ENCODE measurements at places on chromosomes 2 and 18.
A peak's percentile ranks its signal among the peaks of the same experiment; 100 is the strongest.

DNA sequence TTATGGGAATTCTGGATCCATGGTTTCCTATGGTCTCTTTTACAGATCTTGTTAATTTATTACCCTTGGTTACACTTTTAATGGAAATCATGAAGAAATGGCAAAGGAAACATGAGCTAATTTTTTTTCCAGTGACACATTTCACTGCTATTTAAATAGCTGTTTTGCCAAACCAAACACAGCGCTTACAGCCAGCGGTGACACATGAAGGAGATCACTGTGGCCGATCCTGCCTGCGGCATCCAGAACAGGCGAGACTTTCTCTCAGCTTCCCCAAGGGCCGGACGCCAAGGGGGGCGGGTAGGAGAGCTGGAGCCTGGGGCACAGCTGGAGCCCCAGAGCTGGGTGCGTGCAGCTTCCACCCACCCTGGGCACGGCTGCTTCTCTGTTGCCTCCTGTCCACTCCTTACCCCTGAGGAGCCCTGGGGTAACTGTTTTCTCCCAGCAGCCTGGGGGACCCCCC, 81.4 kb upstream of the PKDCC start:
- peak; percentile 99 for DNase-seq

DNA sequence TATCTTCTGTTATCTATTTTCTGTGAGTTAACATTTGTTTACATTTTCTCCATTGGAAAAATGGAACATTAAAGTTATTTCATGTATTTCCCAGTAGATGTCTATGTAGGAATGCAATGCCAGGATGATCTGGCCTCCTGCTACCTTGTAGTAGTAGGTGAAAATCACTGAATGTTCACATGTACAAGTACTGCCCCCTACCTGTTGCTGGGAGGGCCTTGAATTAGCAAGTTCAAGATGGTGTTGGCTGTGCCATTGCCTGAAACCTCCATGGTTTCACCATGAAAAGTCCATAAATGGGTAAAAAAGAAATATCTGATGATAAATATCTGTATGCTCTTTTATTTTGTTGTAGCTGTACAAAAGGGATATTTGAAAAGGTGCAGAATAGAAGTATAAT, 30.7 kb downstream of the XRCC5 start:
- no peak for DNase-seq

GRCh38 chr2:203559641-203560040, 24.5 kb upstream of the RAPH1 start:
- no peak for DNase-seq

GRCh38 chr2:145715601-145716000, 1195.7 kb upstream of the ZEB2 start:
- peak; percentile 9 for DNase-seq

GRCh38 chr2:176118601-176119339, 2.2 kb downstream of the HOXD10 start:
- peak; percentile 43 for DNase-seq

GRCh38 chr2:146321175-146321574, 1523.7 kb upstream of the ACVR2A start:
- peak; percentile 57 for DNase-seq

DNA sequence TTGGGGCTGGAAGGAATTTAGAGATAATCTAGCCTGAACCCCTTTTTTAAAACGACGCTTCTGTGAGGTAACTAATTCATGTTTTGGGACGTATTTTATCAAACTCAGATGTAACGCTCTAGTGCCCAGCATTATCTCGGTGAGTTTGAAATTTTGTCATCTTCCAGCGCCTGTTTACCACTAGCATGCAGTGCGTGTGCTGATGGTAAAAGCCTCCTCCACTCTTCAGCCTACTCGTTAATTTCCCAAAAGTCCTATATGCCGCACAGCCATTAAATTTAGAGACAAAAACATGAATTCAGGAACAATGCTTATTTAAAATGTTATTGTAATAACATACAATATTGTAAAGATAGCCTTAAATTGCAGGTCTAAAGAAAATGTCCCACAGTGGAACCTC, 2.8 kb downstream of the ZCCHC2 start:
- DNase-seq = no peak

GRCh38 chr2:158131919-158132566, 30.4 kb downstream of the UPP2 start:
- DNase-seq = no peak

- DNase-seq = peak; percentile 73
These were observed 176.7 kb upstream of the TPO start for GRCh38 chr2:1236606-1237005.

- DNase-seq = no peak
These were observed 140.2 kb downstream of the DDX1 start for GRCh38 chr2:15731889-15732271.

DNA sequence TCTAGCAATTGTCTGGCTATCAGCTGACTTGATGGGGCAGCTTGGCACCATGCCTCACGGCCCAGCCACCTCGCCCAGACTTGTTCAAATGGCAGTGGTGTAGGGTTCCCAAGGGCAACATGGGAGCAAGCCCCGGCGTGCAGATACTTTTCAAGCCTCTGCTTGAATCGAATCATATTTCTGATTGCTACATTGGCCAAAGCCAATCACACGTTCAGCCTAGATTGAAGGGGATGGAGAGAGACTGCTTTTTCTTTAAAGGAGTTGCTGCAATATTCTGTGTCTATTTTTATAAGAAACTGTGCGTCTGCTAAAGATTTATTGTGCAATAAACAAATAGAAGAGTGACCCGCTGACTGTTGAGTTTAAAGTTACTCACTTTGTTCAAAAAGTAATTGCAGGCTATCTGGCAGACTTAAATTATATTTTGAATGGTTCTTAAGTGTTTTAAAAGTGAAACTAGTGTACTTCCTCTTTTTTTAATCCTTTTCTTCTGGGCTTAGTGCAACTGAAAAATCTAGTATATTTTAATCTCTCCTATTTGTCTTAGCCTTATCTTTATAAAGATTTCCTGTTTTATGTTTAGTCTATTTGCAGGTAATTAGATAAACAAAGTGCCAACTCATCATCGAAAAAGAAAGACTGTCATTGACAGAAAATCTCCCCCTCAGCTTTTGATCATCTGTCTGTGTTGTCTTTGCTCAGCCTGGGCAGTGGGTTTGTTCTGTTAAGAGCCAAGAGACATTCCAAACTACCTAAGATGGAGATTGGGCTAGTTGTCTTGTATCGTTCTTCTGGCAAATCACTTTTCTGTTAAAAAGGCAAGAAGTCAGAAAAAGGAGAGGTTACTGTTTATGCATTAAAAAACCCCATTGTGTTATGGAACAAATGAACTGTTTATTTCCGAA, 156.1 kb downstream of the TPGS2 start:
- no peak for DNase-seq

DNA sequence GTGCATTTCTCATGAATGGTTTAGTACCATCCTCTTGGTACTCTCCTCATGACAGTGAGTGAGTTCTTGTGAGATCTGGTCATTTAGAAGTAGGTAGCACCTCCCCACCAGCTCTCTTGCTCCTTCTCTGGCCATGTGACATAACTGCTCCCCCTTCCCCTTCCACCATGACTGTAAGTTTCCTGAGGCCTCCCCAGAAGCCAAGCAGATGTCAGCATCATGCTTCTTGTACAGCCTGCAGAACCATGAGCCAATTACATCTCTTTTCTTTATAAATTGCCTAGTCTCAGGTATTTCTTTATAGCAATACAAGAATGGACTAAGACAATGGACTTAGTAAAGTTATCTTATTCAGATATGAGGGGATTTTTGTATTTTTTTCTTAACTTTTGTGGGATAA, 43.0 kb downstream of the FTCDNL1 start:
- no peak for DNase-seq

DNA sequence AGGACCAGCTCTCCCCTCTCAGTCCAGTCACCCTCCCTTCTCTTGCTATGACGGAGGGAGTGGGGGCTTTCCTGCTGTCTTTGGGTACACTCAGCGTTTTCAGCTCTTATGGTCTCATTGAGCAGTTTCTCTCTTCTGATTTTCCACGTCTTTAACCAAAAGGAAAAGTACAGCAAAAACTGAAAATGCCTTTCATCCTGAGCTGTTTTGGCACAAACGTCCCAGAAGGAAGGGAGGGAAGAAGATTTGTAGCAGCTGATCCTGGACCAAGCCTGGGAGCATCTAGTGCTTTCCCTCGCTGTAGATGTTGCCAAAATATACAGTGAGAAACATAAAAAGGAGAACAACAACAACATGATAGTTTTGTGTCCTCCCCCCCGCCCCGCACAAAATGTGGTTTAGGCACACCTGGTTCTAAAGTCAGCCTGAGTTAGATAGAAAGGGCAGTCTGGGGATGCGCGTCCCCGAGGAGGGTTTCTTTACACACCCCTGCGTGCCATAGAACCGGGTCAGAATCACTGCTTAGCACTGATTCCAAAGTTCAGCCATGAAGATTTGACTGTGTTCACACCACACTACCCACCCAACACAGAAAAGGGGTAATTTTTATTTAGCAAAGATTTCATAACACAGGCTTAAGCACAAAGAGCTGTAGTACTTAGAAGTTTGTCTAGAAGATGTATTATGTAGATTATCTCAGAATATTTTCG, 53.4 kb downstream of the SLC40A1 start:
- no peak for DNase-seq

GRCh38 chr2:71935262-71935848, 212.3 kb downstream of the CYP26B1 start:
- DNase-seq = peak; percentile 78

DNA sequence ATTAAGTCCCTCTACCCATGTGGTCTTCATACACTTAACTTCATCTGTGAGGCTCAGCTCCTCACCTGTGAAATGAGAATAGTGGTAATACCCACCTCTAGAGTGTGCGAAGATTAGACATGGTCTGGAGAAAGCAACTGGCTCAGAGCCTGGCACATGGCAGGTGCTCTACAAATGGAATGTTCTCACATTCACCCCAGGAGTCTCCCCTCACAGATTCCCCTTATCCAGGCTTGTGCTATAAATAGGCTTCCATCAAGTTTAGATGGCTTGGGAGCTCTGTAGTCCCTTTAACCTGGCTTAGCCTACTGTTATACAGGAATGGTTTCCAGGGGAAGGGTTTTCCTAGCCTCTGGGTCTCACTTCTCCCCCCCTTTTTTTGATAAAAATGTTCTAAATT, 455.9 kb downstream of the RNF144A start:
- no peak for DNase-seq
